Putamen (tissue), 1 donor: ENCODE measurements at places on chromosomes 3 and 15.

GRCh38 chr3:59644479-59645402, 594.9 kb upstream of the CFAP20DC start:
- no peak for DNase-seq

- no peak for DNase-seq
These were observed 22.1 kb downstream of the ANAPC13 start for GRCh38 chr3:134463676-134464063.

DNA sequence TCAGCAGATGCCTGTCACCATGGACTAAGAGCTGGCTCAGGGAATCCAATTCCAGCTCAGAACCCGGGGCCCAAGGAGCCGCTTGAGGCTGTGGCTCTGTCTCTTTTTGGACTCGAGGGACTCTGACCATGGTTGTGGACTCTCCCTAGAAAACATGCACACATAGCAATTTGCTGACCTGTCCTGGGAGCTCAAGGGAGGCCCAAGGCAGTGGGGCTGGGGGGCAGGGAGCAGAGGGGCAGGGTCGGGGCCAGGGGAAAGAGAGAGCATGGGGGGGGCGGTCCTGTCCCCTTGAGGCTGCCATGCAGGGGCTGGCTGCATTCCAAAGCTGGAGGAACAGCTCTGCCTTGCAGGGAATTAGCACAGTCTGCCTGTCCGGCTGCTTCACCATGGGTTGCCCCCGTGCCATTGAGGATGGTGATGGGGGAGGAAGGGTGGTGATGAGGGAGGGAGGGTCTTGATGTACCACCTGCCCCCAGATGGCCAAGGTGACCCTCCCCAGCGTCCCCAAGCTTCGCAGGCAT, 190.1 kb downstream of the GOLGA6L6 start:
- no peak for DNase-seq

GRCh38 chr3:30282154-30282696, 324.2 kb upstream of the TGFBR2 start:
- no peak for DNase-seq

DNA sequence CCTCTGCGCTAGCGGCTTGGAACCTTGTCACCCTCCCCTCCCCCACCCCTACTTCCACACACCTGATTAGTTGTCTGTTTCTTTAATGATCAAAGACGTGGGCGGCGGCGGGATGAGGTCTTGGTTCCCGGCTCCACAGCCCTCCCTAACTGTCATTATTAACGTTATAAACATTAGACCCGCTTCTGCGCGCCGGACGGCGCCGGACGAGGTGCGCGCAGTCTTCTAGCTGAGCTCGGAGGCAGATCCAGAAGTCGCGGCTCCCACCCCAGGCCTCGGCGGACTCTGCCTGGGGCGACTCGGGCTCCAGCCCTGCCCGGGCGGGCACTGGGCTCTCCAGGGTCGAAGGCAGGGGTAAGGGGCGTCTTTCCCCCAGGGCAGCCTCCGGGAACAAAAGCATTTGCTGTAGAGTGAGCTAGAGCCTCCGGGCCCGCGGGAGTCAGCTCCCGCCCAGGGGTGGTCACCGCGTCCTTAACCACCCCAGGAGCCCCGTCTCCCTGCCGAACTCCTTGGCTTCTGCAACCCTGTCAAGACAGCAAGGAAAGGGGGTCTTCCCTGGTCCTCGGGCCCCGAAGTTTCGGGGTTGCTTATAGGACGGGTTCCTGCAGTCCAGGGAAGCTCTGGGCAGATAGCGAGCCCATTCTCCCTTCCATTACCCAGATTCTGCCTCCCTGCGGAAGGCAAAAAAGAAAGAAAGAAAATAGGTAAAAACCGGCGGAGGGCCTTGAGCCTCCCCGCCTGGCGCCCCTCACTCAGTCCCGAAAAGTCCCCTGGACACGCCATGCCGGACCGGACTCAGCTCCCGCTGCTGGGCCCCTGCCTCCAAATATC, 2.2 kb upstream of the ISLR2 start:
- no peak for DNase-seq

DNA sequence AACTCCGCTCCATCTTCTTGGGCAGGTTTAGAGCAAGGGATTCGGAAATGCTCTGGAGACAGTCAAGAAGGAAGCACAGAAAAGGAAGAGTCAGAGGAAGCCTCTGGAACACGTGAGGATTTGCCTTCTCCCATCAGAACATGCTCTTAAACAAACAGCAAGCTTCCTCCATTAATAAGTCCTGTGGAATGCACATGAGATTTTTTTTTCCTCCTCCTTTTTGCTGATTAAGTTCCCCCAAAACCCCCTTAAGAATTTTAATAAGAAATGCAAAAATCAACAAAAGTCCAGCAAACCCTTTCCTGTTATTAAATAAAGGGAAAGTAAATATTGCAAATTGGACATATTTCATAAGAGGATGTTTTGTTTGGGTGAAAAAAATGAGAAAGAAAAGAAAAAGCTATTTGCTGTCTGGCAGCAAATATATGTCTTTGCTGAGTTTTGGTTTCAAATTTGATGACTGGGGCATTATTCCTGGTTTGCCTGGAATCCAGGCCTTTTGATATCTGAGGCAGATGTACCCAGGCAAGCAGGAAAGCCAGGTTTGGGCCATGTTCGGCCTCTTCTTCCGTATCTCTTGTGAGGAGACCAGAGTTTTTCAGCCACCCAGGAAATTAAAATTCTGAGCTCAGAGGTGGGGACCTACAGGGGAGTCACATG, 7.9 kb upstream of the TSEN2 start:
- no peak for DNase-seq

DNA sequence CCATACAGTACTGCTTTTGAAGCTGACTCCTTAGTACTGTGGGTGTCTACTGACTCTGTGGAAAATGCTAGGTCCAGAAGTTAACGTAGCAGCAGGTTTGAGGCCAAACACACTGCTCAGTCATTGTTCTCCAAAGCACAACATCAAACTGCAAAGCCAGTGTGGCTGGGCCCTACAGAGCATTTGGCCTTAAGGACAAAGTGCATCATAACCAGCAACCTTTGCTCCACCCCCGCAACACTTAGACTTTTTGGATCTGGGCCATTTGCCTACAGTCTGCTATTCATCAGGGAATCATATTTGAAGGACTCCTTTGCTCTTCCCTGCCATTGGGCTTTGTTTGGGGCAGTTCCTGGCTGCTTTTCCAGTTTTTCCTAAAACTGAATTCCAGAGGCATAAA, 43.1 kb upstream of the ARL6 start:
- no peak for DNase-seq

DNA sequence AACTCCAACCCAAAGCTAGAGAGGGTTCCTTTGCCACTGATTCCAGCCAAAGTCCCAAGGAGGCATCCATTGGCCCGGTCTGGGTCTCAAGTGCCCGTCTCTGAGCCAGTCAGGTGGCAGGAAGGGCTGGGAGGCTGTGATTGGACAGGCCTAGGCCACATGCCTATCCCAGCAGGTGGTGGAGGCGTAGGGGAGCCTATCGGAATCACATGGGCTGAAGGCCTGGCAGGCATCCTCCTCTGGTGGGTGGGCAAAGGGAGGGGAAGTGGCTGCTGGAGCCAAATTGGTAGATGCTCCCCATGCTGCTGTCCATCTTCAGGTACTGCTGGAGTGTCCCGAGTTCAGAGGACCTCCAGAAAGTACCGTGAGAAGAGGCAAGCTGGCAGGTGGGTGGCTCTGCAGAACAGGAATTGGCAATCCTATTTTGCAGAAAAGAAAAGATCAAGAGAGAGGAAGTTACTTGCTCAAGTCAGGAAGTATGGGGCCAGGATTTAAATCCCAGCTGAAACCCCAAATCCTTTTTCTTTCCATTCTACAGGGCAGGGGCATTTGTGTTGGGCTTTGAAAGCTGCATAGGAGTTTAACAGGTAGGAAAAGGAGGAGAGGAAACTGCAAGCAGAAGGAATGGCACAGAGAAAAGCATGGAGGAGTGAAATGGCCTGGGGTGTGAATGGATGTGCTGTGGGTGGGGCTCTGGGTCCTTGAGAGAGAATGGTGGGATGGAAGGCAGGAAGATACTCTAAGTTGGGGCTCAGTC, 3.7 kb downstream of the CHST13 start:
- no peak for DNase-seq

- DNase-seq = no peak
These were observed 78.5 kb upstream of the AGBL1 start for GRCh38 chr15:86001200-86001599.

DNA sequence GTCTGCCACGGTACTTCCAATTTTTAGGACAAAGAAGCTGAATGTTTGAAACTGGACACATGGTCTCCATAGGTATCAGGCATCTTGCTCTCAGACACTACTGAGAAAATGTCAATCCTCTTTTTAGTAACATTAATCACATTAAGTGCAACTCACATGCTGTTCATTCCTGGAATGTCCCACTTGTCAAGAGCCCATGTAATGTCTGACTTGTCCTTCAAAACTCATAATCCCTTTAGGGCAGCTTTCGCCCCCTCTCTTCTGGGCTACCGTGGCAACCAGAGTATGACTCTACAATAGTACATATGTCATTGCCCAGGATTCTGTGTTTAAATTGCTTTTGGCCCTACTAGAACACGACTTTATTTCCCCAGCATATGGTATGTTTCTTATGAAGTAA, 12.3 kb downstream of the NUDT16 start:
- no peak for DNase-seq

GRCh38 chr15:67296684-67297083, 42.1 kb downstream of the IQCH start:
- DNase-seq = no peak

GRCh38 chr15:74725845-74726773, 781 bp upstream of the CYP1A1 start:
- DNase-seq = no peak

DNA sequence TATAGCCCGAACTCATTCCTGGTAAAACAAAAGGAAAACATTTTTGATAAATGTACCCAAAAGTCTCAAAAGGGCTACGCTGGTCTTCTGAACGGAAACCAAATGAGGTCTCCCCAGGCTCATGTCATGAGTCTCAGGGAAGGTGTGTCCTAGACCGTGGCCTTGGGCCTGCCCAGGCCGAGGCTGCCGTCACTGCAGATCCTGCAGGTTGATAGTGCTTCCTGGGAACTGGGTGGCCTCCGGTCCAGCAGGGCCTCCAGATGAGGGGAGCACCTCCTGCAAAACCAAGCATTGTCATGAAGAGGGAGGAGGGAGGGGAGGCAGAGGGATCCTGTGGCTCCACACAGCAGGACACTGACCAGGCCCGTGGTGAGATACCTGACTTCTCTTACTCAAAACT, 37.5 kb downstream of the ZXDC start:
- DNase-seq = no peak

- no peak for DNase-seq
These were observed 229.1 kb downstream of the EPHB1 start for GRCh38 chr3:135023996-135024658.

GRCh38 chr3:151345859-151346258, 16.5 kb upstream of the P2RY13 start:
- DNase-seq = no peak

DNA sequence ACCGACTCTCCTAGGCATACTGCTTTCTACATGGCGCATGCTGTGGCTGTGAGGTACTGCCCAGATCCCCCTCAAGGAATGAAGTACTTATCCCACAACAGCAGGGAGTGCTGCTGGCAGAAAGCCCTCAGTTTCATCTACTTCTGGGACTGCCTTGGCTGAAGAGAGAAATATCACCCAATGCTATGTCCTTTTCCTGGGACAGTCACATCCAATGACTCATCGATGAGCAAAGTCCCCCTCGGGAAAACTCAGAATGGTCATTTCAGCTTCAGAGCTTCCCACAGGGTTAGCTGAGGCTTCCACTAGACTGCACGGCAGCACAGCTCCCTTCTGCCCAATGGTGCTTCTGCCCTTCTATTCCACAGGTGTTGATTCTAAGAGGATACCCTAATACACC, 3.6 kb upstream of the NMD3 start:
- DNase-seq = no peak

DNA sequence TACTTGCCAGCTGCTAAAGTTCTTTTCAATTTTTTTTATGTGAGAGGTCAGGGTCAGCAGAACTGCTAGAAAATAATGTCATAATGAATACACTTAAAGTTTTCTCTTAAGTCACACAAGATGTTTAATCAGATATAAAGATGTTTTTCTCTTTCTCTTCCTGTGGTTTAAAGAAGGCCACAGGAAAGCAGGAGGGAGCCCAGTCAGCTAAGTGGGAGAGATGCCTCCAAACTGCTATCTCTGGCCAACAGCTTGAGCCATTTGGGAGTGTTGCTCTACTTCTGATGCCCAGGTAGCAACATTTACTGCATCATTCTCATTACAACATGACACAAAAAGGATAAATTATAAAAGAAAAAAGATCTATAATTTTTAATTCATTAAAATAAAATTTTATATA, 45.7 kb upstream of the NLGN1 start:
- DNase-seq = no peak

GRCh38 chr3:127867986-127868385, 45.7 kb upstream of the MGLL start:
- DNase-seq = no peak

- DNase-seq = no peak
These were observed 22.9 kb upstream of the THUMPD3 start for GRCh38 chr3:9339761-9340471.

- peak; percentile 2 for DNase-seq
These were observed 241.7 kb upstream of the GBE1 start for GRCh38 chr3:82002986-82003642.

GRCh38 chr3:54206874-54207273, 84.5 kb downstream of the CACNA2D3 start:
- DNase-seq = no peak

DNA sequence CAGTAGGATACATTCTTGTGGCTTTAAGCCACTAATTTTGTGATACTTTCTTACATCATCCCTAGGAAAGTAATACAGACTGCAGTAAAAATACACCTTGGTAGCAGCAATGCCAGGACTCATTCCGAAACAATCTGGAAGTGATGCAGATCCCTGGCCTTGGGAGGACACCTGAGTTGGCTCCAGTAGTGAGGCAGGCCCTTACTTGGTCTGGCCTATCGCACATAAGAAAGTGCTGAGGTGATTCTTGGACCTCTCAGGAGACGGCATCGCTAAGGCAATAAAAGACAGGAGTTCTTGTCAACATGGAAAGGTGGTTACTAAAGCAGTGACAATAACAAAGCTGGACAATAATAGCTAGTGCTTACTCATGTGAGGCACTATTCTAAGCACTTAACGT, 126.5 kb downstream of the SUCNR1 start:
- no peak for DNase-seq

- no peak for DNase-seq
These were observed 90.9 kb downstream of the SAMMSON start for GRCh38 chr3:70090322-70090913.

- DNase-seq = no peak
These were observed 165.6 kb downstream of the STAG1 start for GRCh38 chr3:136586580-136586979.

DNA sequence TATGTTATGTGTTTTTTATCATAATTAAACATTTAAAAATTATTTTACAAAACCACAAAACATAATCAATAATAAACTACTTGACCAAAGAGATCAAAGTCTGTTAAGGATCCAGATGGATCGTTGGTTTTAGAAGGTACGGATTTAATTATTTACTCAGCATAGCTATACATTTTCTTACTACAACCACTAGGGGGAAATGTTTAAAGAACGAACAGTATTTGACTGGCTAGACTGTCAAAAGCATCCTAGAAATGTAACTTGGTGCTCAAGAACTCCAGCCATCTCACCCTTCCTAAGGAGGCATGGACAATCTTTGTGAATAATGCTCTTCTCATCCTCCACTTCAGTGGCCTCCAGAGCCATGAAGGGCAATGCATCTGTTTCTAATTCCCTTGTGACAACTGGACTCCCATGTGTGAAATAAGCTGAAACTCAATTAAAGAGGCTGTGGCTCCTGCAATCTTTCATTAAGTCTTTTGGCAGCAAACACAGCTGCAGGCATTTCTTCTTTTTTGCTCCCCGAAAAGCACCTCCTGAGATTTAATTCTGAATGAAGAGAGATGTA, 94.7 kb upstream of the TUSC7 start:
- DNase-seq = no peak
